ENCODE measurements at places on chromosomes 6 and 20.
A peak's percentile ranks its signal among the peaks of the same experiment; 100 is the strongest.

- DNase-seq, result no peak
These were observed 240.9 kb upstream of the RNF217 start for GRCh38 chr6:124721331-124721730.

DNA sequence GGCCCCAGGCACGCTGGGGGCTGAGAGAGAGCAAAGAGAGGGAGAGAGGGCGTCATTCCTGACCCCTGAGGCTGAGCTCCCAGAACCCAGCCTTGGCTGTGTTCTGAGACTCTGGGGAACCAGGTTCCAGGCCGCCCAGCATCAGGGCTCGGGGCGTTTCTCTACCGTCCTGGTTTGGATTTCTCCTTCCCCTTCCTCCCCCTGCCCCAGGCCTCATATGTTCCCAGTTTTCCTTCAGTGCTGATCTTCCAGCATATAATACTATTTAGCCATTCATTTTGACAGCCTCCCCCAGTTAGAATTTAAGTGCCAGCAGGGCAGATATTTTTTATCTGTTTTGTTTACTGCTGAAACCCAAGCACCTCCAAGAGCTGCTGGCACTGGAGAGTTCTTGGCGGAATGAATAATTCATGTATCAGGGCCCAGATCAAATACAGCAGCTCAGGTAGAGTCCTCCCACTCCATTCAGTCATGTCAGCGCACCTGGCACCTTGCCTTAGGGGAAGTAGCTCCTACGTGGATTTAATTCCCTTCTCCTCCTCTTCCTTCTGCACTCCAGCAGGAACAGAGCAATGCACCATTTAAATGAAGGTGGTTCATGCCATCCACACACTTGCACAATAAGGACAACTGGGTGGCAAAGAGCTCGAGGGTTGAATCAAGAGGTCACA lies 23.4 kb upstream of the FRMD1 start:
- no peak for DNase-seq

- DNase-seq, result no peak
These were observed 8.0 kb upstream of the UBE2J1 start for GRCh38 chr6:89360415-89360999.

GRCh38 chr6:81752921-81753710 lies 635 bp upstream of the TENT5A start:
- peak; percentile 61 for DNase-seq

DNA sequence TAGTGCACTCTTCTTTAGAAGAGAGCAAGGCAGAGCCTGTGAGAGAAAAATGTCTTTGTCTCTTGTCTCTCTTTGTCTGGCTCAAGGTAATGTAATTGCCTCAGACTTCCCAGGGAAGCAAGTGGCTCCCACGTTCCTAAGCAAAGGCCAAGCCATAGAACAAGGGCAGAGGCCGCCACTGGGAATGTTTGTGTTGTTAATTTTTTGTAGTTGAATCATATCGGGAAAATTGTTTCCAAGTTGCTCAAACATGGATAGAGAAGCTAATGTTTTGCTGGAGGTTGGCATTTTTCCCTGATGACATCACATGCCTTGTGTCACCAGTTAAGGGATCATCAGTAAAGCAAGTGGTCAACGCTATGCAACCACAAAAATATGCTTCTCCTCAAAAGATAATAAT lies 211.5 kb upstream of the FOXA2 start:
- no peak for DNase-seq

DNA sequence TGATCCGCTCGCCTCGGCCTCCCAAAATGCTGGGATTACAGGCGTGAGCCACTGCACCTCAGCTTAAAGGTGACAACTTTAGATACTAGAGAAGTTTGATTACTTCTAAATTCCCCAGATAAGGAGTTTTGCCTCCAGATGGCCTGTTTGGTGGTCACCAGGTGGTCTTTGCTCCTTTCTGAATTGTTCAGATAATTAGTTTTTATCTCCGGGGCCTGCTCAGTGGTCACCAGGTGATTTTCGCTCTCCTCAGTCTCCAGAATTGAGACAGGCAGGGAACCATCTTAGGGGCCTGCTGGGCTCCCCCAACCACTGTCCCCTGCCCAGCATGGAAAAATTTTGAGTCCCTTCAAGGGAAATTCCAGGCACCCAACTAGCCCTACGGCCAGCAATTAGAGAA lies 62.6 kb downstream of the GPR6 start:
- DNase-seq, result no peak

DNA sequence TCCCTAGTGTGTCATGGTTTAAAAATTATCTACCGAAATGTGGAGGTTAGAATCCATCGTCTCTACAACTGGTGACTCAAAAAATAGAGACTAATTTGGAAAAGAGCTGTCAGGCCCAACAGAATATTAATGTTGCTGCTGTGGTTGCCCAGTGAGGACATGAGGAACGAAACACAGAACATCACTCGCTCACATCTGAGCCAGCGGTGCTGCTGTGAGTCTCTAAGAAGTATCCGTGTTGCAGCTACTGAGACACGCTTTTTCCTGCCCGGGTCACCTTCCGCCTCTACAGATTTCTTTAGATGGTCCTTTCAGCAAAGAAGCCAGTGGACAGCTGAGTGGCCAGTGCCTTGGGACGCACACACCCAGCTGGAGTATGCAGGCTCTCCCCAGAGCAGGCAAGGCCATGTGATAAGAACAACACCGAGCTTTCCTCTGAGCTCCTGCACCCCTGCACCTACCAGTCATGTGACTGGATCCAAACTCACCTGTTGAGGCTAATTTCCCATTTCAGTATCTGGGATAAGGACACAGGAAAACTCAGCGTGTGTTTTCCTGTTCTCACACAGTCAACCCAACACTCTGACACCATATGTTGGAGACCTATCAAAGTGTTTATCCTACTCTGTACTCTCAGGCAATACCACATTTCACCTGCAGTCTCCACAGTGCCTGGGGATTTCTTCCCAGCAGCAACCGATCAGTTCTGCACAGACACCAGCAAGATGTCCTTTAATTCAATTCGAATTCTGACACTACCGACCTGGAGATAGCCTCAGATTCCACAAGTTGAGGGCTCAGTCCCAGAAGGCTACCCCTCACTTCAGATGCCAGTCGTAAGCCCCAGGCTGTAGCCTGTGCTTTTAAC lies 119.0 kb upstream of the RPS6KA2 start:
- no peak for DNase-seq
